ENCODE measurements at places on chromosomes 16 and 17. TPM values are rescaled to one million over a fixed set of nuclear protein-coding genes. Genes with fewer than 3 reads are reported as not detected.

DNA sequence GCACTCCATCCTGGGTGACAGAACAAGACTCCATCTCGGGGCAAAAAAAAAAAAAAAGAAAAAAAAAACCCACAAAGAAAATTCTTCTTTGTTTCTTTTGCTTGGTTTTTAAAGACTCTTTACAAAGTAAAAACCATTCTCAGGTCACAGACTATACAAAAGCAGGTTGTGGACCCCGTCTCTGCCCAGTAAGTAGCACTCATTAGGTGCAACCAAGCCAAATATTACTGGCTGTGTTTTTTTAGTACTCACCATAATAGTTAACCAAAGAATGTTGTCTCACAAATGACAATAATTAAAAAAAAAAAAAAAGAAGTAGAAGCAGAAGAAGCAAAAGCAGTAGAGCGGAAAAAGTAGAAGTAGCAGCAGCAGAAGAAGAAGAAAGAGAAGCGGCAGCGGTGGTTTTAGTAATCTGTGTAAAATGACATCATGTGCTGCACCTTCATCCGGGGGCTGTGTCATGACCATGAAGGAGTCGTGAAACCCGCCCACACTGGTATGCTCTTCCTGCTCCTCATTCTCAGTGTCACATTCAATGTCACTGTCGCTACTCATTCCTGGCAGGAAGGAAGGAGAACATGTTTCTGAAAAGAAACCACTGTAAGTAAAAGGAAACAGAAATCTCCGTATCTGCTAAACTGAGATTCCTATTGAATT lies 105.4 kb downstream of the TRIM37 start:
- DNase-seq: no peak

DNA sequence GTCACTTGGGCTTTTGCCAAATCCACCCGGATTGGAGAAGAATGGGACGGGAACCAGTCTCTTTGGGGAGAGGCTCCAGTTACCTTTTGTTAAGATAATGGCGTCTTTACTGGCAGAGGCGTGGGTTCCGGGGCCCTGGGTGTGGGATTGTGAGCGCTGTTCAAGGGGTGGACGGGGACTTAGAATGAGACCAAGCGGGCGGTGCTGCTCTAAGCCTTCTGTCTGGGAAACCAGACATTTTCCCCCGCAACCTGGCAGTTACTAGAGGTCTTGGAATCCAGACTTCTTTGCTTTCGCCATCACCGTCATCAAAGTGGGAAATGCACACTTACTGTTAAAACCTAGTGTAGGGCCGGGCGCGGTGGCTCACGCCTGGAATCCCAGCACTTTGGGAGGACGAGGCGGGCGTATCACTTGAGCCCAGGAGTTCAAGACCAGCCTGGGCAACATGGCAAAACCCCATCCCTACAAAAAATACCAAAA lies 706 bp downstream of the TEN1 start:
- no peak for DNase-seq

- DNase-seq: no peak
Measured at GRCh38 chr17:75194879-75195278, 10.6 kb upstream of the NUP85 start.

Gene CDH1
- 114 TPM for polyA plus RNA-seq

- no peak for DNase-seq
Measured at GRCh38 chr16:88380619-88381018, 2.1 kb upstream of the ZNF469 start.

DNA sequence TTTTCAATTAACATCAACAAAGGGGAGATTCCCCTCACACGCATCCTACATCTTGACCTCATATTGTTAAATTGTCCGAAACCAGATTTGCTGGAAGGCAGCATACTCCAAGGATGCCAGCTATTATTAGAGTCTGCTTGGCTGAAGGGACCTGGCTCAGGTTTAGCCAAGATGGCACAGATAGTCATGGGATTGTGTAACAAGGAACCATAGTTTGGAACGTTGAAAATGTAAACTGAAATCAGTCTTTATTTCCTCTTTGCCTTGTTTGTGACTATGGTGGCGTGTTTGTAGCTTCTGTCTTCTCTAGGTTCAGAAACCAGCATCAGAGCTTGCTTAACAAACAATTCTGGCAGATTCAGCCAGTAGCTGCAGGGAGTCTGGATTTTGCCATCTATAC lies 5.9 kb downstream of the ARSG start:
- no peak for DNase-seq

DNA sequence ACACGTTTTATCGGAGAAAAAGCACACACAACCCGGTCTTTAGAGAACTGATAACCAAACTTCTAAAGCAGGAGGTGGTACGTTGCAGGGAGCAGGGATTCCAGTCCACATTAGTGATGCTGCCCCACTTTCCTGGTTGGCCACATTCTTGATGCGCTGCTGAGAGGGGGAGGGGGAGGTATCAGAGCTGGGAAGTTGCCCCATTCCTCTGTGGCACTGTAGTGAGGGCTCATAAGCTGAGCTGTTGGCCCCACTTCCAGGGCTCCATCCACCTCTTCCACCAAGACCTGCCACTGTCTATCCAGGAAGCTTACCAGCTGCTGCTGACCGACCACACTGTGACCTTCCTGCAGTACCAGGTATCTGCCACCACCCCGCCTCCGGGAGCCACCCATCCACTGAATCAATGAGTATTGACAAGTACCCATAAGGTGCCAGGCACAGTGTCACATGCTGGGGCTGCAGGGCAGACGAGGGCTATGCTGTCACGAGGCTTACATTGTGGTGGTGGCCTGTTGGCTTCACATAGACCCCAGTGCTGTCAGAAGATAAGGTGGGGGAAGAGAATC lies 1.1 kb downstream of the TSEN54 start:
- DNase-seq: no peak

DNA sequence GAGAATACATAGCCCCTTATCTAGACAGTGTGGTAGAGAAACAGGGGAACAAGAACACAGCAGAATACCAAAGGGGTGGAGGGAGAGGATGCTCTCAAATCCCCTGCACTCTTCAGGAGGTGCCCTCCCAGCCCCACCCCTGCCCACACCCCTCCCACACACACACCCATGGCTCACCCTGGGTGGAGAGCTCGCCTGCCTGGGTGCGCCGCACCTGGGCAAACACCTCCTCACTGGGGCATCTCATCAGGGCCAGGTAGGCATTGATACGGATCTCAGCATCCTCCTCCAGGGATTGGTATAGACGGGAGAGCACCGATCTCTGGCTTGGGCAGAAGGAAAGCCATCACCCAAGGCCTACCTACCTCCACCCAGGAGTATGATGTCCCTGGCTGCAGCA lies 95.2 kb downstream of the LITAF start:
- DNase-seq: no peak

Gene KCNJ18
- polyA plus RNA-seq: not detected
